OCI-M1 (cell line): ENCODE measurements at places on chromosomes 6 and 20.
A peak's percentile ranks its signal among the peaks of the same experiment; 100 is the strongest.

- no peak for DNase-seq
These were observed 586.8 kb downstream of the RFPL4B start for GRCh38 chr6:112933947-112934346.

- DNase-seq: no peak
These were observed 23.7 kb upstream of the TMEM14A start for GRCh38 chr6:52647199-52647598.

- DNase-seq: peak; percentile 65
These were observed 907 bp upstream of the HLA-B start for GRCh38 chr6:31357886-31358285.

DNA sequence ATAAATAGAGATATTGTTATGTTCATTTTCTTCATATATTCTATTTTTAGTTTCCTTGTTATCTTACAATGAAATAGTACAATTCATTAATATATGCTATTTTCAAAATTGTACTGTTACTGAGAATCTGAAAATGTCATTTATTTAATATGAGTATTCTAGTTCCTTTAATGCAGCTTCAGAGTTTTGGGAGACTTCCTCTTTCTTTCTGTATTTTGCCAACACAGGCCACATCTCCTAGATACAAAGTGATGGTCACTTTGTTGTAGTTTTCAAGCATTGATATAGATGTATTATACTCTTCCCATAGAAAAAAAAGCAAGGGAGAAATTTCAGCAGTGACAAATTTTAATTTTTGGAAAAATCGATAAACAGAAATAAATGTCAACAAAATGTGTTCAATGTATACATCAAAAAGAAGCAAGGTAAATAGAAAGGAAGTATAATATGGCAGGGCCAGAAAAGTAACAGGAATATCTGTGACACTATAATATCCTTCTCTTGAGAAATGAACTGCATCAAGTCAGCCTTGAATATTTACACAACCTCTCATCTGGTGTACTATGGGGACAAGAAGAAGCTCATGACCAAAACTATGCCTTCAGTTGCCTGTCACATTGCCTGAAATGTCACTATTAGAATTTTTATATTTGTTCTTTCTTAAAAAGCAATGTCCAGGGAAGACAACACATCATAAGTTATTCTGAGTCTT lies 396.0 kb downstream of the TBC1D32 start:
- peak; percentile 66 for DNase-seq

DNA sequence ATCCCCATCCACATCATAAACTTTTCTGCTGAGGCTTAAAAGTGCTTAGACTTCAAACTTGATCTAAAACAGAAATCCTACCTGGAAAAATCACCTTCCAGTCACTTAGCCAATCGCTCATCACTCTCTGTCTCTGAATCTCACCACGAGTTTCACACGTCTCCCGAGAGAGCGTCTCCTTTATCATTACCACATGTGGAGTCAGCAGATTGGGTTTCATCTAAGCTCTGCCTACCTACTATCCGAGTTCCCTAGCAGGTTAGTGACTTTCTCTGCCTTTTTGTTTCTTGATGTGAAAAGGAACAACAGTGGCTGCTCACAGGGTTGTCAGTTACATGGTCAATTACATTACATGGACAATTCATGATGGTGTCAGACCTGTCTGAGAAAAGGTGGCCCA lies 286.2 kb downstream of the ESR1 start:
- no peak for DNase-seq

DNA sequence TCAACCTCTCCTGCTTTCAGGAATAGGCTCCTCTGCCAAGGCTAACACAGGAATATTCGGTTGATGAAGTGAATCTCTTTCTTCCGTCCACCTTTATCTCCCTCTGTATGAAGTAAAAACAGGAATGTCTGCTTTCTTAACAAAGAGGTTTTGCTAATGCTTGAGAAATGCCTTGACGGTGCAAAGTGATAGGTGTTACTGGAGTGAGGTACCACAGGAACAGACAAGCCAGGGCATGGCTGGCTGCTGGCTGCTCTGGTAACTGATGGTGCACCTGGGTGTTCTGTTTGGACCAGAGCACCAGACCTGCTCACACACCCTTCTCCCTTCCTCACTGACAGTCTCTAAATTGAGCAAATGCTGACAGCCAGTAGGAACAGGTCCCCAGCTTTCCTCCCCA lies 174.0 kb upstream of the FBXL4 start:
- no peak for DNase-seq

DNA sequence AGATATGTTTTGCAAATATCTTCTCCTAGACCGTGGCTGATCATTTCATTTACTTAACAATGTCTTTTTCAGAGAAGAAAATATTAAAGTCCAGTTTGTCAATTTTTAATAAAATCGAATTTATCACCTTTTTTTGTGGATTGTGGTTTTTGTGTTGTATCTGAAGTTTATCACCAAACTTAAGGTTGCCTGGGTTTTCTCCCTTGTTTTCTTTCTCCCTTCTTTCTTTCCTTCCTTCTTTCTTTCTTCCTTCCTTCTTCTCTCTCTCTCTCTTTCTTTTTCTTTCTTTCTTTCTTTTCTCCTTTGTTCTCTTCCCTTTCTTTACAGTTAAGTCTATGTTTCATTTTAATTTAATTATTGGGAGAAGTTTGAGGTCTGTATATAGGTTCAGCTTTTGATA lies 68.7 kb downstream of the RNF182 start:
- no peak for DNase-seq

GRCh38 chr6:167733740-167734661 lies 92.7 kb upstream of the AFDN start:
- no peak for DNase-seq

- no peak for DNase-seq
These were observed 52.9 kb upstream of the TRAF3IP2 start for GRCh38 chr6:111658462-111659154.
